ENCODE measurements at places on chromosomes 12 and 14.

DNA sequence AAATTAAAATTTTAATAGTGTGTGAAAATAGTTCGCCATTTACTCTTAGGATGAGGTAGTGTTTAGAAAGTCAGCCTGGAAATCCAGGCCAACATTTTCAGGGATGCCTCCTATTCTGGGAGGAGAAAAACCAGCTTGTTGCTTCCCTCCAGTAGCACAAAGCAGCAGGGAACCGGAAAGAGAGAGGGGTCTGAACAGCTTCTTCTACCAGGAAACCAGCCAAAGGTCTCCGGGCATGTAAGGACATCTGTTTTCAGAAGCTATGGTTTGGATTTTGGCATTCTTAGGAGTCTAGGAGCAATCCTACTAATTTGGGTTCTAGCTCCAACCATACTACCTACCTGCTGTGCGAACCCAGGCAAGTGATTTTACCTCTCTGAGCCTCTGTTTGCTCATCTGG is 85.3 kb downstream of the DPF3 start:
- no peak for DNase-seq

DNA sequence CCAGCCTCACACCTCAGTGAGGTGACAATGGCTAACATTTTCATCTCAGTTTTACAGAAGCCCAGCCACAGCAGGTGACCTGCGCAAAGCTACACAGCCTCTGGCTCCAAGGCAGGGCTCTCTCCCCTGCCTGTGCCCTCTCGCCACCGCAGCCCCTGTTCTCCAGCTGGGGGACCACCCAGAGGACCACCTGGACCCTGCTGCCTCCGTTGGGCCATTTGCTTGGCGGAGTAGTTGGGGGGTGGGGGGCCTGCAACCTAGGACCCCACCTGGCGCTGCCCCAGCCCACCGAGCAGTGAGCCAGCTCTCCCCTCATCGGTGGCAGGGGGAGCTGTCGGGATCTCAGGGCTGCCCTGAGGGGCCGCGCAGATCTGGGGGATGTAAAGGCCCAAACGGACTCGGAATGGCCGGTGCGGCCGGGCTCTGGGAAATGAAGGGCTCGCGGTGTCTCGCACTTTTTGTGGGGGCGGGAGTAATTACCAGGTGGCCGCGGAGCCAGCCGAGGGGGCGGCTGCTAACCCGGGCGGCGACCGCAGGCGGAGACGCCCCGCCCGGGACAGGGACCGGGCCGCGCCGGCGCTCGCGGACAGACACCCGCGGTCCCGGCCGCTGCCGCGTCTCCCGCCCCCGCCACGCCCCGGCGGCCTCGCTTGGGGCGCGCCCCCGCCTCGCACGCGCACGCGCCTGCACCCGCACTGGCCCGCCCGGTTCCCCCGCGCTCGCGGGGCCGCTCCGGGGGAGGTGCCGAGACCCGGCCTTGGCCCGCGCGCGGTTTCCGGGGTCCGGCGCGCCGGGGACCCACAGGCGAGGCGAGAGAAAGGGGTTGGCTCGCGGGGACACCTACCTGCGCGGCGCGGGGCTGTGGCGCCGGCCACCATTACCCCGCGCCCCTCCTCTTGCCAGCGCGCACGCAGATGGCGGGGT is 8.6 kb upstream of the GPR68 start:
- DNase-seq: peak; percentile 24

DNA sequence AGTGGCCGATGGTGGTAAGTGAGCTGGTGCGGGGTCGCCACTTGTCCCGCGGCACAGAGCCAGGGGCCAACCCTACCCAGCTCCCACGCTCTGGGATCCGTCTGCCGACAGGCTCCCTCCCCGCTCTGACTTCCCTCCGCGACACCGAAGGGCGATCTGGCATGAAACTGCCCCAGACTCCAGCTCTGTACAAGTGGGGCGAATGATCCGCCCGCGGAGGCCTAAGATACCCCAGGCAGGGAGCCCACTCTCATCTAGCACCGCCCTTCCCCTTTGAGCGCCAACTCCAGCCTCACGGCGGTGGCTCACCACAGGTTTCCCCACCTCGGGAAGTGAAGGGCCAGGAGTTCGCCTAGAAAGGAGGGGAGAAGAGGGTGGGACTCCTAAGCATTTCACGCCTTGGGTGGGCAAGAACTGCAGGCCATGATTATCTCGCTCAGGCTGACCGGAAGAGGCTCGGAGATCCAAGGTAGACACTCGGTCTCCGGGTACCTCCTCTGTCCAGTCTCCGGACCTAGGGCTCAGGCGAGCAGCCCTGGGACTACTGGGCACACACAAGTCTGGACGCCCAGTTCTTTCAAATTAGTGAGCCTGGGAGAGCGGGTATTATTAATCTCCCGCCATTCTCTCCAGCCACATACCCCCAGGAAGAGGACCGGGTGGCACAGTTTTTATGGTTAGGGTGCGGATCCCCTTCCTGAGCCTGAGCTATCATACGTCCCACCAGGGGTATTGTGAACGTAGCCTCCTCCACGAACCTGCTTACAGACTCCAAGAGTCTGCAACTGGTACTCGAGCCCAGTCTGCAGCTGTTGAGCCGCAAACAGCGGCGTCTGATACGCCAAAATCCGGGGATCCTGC is 849 bp downstream of the WNT1 start:
- DNase-seq: peak; percentile 46

- DNase-seq: no peak
Observed at GRCh38 chr12:124910561-124911478, 3.6 kb downstream of the UBC start.

GRCh38 chr12:66066137-66066928 is 64.2 kb downstream of the LLPH start:
- DNase-seq: no peak

DNA sequence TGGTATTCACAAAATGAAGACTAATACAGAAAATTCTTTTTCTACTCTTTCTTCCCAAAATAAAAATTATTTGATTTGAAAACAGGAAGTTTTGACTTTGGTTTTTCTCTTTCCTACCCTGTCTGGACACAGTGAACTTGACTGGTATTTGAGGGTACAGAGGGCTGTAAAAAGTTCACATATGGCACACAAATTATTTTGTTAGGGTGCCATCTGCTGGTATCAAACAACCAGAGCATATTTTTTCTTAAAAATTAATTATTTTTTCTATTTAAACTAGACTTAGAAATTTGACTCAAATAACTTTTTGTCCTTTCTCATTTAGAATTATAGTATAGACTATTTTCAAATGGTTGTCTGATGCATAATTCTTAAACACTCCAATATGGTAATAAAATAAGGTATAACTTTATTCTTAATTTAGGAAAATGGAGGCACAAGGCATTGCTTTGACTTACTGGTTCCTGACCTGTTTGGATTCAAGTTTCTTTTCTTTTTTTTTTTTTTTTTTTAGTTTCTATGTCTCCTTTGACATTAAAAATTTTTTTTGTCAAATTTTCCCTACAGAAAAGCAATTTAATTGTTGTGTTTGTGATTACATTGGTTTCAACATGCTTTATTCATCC is 390.6 kb downstream of the PRKD1 start:
- DNase-seq: no peak

DNA sequence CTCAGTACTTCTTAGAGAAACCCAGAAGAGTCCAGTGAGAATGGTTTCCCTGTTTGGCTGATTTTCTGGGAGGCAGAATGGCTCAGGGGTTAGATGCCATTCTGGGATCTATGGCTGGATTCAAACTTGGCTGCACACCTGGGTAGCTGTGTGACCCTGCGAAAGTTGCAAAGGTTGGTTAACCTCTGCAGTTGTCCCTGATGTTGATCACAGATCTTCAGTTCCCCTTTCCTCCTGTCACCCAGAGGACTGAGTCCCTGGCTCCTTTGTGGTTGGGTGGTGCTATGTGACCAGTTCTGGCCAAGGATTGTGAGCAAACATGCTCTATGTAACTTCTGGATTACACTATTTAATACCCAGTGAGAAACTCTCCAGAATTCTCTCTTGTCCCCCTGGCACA is 418.0 kb downstream of the RGS6 start:
- DNase-seq: no peak

GRCh38 chr12:23847857-23848256 is 101.6 kb downstream of the SOX5 start:
- DNase-seq: no peak

GRCh38 chr14:94839348-94839747 is 69.4 kb upstream of the GSC start:
- DNase-seq: no peak

DNA sequence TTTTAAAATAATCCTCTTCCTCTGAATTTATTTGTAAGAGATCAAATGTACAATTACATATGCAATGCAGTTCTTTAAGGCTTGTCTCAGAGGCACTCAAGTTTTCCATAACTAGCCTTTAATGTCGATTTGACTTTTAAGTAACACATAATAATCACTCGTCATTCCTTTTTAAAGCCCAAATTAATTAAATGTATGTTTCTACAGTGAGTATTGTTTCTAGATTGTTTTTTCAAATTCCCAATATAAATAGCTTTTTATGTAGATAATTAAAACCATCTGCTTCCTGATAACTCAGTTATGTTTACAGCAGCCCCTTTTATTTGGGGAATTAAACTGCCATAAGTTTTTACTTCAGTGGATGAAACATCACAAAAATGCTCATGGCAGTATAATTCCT is 185.1 kb downstream of the ETNK1 start:
- DNase-seq: no peak

DNA sequence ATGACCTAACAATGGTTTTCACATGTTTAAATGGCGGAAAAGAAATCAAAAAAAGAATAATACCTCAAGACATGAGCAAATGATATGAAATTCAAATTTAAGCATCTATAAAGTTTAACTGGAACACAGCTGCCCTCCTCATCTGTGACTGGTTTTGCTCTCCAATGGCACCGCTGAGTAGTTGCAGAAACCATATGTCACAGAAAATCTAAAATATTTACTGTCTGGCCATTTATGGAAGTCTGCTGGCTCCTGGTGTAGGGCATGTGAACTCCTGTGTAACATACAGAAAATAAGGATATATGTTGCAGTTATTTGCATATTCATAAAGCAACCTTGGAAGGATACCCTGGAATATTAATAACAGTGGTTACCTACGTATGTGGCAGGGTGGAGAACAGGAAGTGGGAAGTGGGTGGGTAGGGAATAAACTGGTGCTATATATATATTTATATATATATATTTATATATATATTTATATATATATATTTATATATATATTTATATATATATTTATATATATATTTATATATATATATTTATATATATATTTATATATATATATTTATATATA is 48.4 kb downstream of the LTBP2 start:
- no peak for DNase-seq

GRCh38 chr14:53517270-53517960 is 364.3 kb upstream of the DDHD1 start:
- no peak for DNase-seq

- DNase-seq: no peak
Observed at GRCh38 chr14:102731101-102731870, 46.0 kb upstream of the TRAF3 start.

GRCh38 chr14:90382491-90383125 is 14.2 kb upstream of the CALM1 start:
- peak; percentile 67 for DNase-seq

GRCh38 chr14:94374749-94375260 is 13.6 kb downstream of the SERPINA1 start:
- DNase-seq: no peak

DNA sequence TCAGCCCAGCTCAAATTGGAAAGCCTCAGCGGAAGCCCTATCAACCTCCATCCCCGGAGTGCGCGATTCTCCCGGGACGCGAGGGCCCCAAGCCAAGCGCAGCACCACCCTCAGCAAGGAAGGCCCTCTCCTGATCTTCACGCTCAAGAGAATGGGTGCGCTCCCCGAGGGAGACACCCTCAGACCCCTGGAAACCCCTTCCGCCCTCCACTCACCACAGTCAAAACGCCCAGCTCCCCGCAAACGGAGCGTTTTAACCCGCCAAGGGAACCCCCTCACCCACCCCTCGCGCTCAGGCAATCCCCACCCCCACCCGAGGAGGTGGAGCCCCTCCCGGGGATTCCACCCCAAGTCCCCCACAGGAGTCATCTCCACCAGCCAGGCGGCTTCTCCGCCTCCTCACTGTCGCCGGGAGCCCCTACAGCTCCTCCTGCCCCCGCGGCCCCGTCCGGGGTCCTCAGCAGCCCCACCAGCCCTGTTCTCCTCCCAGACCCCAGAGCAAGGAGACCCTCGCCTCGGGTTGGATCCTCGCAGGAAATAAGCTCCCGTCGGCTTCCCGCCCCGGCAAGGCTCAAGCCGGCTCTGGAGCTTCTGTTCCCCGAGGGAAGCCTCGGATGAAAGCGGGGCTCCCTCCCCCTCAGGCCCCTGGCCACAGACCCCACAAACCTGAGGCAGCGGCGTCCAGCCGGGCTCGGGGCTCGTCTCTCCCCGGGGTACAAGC is 507 bp downstream of the BAZ2A start:
- DNase-seq: peak; percentile 30

DNA sequence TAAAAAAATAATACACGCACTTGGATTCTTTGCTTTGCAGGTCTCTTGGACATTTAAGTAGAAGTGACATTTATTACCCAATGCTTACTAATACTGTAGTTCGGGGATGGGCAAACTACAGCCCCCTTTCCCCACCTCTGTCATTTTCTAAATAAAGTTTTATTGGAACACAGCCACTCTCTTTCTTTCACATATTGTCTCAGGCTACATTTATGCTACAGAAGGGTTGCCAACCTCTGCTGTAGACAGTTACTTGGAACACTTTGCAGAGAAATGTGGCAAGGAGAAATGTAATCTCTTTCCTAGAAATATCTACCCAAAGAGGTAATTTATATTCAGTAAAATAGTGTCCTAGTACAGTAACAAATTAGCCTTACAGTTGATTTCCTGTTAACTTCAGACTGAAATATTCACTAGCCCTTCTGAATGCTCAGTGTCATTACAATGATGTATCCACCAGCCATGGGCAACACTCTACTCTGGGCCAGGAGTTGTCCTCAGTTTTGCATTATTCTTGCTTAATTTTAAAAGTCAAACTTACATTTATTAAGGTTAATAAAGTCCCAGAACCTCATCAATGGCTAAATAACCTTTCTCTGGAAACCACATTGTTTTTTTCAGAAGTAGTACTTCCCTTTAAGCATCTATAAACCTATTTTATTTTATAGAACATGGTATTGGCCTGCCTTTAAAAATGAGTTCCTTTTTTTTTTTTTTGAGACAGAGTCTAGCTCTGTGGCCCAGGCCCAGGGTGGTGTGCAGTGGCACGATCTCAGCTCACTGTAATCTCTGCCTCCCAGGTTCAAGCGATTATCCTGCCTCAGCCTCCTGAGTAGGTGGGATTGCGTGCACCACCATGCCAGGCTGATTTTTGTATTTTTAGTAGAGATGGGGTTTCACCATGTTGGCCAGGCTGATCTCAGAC is 269.6 kb upstream of the AMIGO2 start:
- DNase-seq: no peak

DNA sequence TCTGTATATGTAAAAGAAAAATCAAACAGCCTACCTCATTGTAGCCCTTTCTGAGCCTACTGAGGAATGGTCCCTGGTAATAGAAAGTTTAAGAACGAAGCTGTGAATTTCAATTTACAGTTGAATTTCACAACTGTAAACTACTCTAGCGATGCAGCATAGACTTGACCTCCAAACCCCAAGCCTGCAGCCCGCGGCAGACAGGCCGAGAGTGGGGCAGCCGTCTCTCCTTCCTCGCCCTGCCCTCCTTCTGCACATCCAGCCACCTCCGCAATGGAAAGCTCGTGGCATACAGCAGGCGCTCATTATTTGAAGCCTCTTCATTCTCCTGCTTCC is 15.3 kb downstream of the RNASE2 start:
- no peak for DNase-seq

- no peak for DNase-seq
Observed at GRCh38 chr14:55303125-55303499, 31.9 kb downstream of the FBXO34 start.

GRCh38 chr12:95462081-95462480 is 11.9 kb upstream of the METAP2 start:
- DNase-seq: no peak
